ENCODE measurements at places on chromosomes 5 and 9. TPM values are rescaled to one million over a fixed set of nuclear protein-coding genes. Genes with fewer than 3 reads are reported as not detected.

GRCh38 chr5:178372142-178372571 is 139.6 kb upstream of the PHYKPL start:
- no peak for DNase-seq

DNA sequence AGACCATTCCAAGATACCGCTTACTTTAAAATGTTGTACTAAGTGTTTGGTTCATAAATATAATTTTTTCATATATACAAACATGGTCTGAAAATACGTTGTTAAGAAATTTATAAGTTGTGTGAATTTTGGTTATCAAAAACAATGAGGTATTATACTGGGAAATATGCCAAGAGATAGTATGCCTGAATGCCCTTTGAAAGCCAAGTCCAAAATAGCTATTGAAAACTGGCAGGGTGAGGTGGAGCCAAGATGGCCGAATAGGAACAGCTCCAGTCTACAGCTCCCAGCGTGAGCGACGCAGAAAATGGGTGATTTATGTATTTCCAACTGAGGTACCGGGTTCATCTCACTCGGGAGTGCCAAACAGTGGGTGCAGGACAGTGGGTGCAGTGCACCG is 533.5 kb downstream of the ZNF608 start:
- no peak for DNase-seq

Gene LRRC8A
- 27.6 TPM for polyA plus RNA-seq

DNA sequence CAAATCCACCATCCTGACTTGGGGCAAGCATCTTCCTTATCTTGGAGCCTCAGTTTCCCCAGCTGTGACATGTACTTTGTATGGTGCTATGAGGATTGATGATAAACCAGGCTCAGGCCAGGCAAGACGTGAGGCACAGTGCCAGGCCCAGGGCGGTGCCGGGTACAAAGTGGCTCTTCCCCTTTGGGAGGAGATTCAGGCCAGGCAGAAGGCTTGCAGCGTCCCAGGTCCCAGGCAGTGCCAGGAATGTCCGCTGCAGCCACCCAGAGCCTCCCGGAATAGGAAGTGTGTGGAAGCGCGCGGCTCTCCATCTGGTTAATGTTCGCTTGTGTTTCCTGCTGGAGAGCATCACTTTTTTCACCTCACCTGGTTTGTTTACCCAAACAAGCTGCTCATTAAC is 12.6 kb upstream of the DENND1A start:
- no peak for DNase-seq

- no peak for DNase-seq
Observed at GRCh38 chr5:138645778-138646575, 70.8 kb upstream of the HSPA9 start.

DNA sequence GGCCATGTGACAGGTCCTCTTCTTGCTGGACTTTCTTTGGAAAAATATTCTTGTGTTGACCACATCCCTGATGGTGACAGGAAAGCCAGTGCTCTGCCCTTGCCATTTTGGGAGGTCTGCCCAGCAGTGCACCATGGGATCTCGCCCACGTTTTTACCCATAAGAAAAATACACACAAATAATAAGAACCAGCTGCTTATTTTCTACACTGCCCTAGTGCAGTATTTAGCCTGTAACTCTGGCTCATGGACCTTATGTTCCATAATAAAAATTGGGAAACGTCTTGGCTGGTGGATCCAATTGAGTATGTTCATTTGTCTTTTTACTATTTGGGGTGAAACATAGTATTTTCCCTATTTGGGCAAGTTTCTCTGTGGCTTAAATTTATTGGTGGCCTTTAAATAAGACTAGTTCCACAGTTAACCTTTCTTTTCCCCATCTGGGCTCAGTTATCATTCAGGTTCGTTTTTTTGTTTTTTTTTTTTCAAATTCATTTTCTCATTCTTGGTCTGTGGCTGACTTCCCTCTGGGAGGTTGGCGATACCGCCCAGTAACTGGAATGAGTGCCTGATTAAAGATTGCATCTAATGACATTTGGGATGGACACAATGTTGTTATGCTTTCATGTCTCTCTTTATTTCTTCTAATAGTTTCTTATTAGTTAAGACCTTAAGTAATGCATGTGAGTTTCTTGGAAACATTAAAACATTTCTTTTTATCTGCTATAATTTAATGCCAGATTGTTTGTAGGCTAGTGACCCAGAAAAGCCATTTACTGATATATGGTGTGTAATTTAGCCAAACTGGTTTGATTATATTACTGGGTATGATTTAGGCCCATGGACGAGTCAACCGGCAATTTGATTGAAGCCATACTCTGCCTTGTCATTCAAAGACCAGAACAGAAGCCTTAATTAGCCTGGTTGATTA is 163.7 kb downstream of the FGF10 start:
- DNase-seq: no peak

DNA sequence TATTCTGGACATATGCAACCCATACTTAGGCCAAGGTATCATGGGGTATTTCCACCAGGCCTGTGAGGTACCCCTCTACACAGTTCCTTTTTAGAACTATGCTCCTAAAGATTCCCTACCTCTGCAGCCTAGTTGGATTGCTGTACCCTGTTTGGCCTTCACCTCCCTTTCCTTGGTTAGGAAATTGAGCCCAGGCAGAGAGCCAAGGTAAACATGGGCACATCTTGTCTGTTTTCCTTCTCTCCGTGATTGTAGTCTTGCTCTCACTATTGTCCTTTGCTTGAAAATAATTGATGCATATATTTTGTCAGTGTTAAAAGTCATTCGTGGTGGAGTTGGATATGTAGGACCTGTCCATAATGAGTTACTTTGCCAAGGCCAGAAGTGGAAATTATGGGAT is 26.7 kb downstream of the BDP1 start:
- no peak for DNase-seq

GRCh38 chr9:36082931-36083330 is 46.2 kb downstream of the RECK start:
- DNase-seq: no peak

GRCh38 chr9:7143645-7144200 is 385.9 kb downstream of the KDM4C start:
- no peak for DNase-seq

- DNase-seq: no peak
Observed at GRCh38 chr5:29051509-29051908, 2013.1 kb upstream of the CDH9 start.
